ENCODE measurements at places on chromosomes 1 and 21.

DNA sequence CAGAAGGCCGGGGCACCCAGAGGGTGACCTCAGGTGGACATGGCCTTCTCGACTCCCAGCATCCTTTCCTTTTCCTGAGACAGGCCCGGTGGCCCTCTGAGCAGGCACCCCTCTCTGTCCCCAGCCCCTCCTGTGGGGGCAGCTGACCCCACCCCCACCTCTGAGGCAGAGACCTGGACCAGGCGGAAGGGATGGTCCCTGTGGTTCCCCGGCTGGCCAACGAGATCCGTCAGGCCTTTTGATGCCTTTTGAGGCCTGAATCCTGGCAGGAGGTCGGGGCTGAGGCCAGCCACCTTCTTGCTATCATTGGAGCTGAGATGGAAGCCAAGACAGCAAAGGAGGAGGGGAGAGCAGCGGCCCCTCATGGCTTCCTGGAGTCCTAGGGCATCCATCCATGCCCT is 50.2 kb upstream of the ACTRT2 start:
- no peak for DNase-seq

DNA sequence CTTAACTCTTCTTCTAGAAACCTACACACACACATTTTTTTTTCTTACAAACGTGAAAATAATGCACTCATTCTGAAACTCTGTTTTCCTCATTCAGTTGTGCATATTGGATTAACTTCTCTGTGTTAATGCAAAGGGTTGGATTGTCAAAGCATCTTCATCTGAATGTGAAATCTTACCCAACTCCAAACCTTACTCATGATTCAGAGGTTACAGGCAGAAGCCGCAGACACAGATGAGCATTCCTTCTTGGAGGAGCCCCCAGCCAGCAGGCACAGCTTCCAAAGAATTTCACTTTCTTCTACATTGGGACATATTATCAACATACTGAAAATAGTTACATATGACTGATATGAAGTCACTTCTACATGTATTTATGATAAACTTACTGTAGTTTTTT is 15.7 kb downstream of the PATJ start:
- no peak for DNase-seq

GRCh38 chr1:117611894-117612483 is 6.1 kb downstream of the TENT5C start:
- DNase-seq, result no peak

- no peak for DNase-seq
These were observed 157.0 kb upstream of the ZNHIT6 start for GRCh38 chr1:85865213-85865612.

All from stimulated activated CD4-positive, alpha-beta T cell treated with anti-CD3 and anti-CD28 coated beads, TNF-alpha, amount 100 ng/mL, for 24 hours (primary cell).